ENCODE measurements at places on chromosomes 3 and 15. TPM values are rescaled to one million over a fixed set of nuclear protein-coding genes. Genes with fewer than 3 reads are reported as not detected.

- no peak for DNase-seq
Observed at GRCh38 chr3:82610236-82610635, 848.8 kb upstream of the GBE1 start.

GRCh38 chr15:69896606-69897005 lies 201.1 kb downstream of the TLE3 start:
- no peak for DNase-seq

DNA sequence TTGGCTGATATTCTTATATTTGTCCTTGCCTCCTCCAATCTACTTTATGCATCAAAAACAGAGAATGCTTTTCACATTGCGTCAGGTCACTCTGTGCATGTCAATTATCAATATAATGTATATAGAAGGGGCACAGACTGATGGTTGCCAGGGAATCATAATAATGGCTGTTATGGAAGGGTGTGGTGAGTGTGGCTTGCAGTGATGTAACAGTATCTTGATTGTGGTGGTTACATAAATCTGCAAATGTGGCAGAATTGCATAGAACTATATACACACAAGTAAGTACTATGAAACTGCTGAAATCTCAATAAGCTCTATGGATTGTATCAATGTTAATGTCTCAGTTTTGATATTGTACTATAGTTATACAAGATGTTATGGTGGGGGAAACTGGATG lies 228.6 kb downstream of the TJP1 start:
- DNase-seq: no peak

- DNase-seq: peak; percentile 57
Observed at GRCh38 chr3:105868431-105868741, 426 bp downstream of the CBLB start.

- peak; percentile 88 for DNase-seq
Observed at GRCh38 chr3:12963922-12964701, 109.1 kb downstream of the IQSEC1 start.

DNA sequence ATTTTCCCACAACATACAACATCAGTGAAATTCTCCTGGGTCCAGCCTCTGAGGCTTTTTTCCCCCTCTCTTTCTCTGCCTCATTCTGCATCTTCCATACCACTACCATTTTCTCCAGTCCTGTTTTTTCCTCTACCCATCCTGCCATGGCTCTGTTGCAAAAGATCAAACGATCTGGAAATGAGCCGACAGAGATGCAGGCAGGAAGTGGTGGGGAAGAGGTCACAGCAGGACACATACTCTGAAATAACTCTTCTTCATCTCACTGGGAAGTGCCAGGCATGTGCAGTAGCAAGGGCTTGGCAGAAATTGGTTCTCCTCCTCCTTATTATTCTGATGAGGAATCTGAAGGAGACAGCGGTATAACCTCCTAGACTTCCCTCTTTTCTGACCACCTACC lies 114.3 kb downstream of the CORO2B start:
- peak; percentile 27 for DNase-seq

The COL6A5 gene
- total RNA-seq: under 0.01 TPM

The TPRG1 gene
- 1.3 TPM for total RNA-seq

Measured in fibroblast of villous mesenchyme (primary cell).